Activated naive CD8-positive, alpha-beta T cell treated with anti-CD3 and anti-CD28 coated beads for 36 hours (primary cell): ENCODE measurements at places on chromosomes 6 and 20. TPM values are rescaled to one million over a fixed set of nuclear protein-coding genes. Genes with fewer than 3 reads are reported as not detected.

The KCNG1 gene
- total RNA-seq = 1.0 TPM

The GNMT gene
- 0.20 TPM for total RNA-seq

The SEMG1 gene
- total RNA-seq = not detected

The CALHM6 gene
- 7.4 TPM for total RNA-seq

The SLC22A3 gene
- not detected for total RNA-seq

The CDYL gene
- 40.5 TPM for total RNA-seq

The SLC17A4 gene
- total RNA-seq = not detected

The NMBR gene
- not detected for total RNA-seq
